ENCODE measurements at places on chromosomes 1 and 21.

GRCh38 chr1:61323681-61324328 is 241.4 kb downstream of the NFIA start:
- no peak for DNase-seq

DNA sequence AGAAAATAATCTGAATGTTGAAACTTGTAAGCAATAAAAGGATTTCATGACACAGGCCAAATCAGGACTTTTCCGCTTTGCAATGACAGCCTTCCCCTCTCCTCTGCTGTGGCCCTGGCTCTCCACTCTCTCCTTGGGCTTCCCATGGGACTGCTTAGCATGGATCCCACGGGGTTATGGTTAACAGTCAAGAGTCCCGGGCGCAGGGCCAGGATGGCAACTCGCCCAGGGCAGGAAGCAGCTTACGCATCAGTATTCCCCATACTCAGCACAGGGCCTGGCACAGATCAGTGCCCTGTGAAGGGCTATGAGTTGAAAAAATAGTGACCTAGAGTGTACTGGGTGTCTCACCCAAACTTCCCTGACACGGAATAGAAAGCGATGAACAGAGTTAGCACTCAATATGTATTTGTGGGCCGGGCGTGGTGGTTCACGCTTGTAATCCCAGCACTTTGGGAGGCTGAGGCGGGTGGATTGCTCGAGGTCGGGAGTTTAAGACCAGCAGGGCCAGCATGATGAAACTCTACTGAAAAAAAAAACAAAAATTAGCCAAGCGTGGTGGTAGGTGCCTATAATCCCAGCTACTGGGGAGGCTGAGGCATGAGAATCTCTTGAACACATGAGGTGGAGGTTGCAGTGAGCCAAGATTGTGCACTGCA is 29.1 kb upstream of the GRHL3 start:
- no peak for DNase-seq

- no peak for DNase-seq
These were observed 408.6 kb downstream of the PRDM2 start for GRCh38 chr1:14108356-14109275.

- no peak for DNase-seq
These were observed 94.5 kb upstream of the TSPAN2 start for GRCh38 chr1:115183721-115184259.

DNA sequence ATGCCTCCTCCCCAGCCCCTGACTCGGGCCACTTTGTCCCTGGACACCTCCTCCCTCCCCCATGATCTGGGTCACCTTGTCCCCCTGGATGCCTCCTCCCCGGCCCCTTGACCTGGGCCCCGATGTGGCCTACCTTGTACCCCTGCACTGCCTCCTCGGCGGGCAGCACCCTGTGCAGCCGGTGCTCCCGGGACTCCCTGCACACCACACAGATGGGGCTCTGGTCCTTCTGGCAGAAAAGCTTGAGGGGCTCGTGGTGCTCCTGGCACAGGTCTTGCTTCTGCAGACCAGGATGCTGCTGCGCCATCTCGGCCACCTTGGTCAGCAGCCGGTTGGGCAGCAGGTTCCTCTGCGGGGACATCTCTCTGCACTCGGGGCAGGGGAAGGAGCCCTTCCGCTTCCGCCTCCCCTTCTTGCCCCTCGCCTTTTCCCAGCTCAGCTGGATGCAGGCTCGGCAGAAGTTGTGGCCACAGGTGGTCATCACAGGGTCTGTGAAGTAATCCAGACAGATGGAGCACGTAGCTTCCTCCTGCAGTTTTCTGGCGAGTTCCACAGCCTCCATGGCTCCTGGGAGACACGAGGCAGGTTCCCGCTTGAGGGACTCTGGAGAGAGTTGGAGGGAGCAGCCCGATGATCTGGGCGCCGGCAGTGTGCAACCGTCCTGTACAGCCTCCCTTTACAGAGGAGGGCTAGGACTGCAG is 2.0 kb downstream of the TRIM17 start:
- DNase-seq: no peak

DNA sequence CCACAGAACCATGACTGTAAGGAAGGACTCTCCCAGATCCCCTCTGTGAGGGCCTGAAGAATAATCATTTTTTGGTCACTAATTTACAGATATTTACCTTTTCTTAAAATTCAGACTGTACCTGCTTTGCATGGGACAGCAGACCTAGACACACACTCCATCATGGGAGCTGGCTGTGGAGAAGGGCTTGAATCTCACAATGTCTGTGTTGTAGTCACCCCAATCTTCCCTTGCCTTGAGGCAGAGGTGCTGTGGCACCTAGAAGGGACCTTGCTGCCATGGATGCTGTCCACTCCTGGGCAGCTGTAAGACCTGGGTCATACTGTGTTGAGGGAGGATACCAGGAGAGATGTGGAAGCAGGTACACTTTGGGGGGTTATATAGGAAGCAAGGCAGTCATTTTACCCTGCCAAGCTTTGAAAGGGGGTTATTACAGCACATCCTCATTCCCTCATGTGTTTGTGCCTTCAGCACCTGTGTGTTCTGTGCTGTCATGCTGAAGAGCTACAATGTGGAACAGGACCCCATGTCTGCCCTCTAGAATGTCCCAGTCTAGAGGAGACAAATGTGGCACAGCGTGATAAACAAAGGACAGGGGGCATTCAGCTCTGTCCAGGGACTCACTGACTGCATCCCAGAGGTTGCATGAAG is 27.1 kb downstream of the TRAF5 start:
- DNase-seq: no peak

DNA sequence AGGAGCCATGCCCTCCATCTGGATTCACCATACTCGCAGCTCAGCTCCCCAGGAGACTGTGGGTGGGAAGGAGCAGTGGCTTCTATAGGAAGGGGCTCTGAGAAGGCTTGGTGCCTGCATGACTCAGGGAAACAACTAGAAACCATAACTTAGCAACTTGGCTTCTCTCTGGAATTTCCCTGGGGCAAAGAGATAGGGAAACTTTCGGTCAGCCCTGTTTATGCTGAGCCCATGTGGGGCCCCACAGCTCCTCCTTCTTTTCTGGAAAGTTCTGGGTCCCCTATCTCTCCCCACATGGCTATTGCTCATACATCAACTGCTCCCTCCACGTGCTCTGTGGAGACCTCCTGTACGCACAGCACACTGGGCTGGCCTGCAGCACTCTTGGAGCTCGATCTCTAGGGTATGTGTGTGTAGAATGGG is 39.3 kb downstream of the PLEKHA6 start:
- DNase-seq: no peak

DNA sequence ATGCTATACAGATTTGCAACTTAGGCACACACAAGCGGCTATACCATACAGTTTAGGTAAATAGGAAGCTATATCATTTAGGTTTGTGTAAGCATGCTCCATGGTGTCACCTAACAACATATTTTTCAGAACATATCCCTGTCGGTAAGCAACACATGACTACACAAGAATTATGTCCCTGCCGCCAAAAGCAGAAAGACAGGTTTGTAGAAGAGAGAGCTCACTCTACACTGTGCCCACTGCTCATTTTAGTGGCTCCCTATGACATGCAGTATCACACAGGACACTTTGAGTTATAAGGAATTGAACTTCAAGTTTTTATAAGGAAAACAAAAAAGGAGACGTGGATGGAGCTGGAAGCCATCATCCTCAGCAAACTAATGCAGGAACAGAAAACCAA is 132.5 kb upstream of the KAZN start:
- DNase-seq: no peak

GRCh38 chr1:116854716-116855115 is 55.0 kb upstream of the PTGFRN start:
- DNase-seq: no peak

DNA sequence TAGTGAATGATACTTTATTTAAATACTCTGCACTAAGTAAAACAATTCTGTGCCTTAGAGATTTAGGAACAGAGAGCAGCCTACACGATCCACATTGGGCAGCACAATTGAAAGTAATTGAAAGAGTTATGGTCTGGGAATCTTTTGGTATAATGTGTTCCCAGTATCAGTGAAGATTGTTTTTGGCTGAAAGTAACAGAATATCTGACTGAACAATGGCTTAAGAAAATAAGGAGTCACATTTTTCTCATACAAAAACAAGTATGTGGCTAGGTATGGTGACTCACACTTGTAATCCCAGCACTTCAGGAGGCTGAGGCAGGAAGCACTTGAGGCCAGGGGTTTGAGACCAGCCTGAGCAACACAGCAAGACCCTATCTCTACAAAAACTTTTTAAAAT is 306.2 kb downstream of the NFIA start:
- DNase-seq: no peak

DNA sequence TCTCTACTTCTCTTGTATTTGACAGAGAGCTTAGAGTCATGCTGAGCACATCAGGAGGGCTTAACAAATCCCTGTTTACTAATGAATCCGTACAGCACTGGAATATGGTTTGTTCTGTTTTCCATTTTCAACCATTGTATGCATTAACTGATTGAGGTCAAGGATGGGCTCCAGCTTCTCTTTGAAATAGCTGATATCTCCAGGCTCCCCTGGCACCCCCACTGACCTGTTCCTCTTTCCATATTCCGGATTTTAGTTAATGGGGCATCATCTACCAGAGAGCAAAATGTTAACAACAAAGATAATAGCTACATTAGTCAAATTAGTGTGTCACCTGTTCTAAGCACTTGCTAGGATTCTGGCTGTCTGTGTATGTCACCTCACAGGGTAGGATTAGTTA is 57.6 kb downstream of the NENF start:
- no peak for DNase-seq

GRCh38 chr1:36134031-36134430 is 9.0 kb upstream of the COL8A2 start:
- no peak for DNase-seq

All from T follicular helper cell (primary cell).